ENCODE measurements at places on chromosomes 5 and 9. TPM values are rescaled to one million over a fixed set of nuclear protein-coding genes. Genes with fewer than 3 reads are reported as not detected.

DNAI1 gene
- total RNA-seq: not detected

DNA sequence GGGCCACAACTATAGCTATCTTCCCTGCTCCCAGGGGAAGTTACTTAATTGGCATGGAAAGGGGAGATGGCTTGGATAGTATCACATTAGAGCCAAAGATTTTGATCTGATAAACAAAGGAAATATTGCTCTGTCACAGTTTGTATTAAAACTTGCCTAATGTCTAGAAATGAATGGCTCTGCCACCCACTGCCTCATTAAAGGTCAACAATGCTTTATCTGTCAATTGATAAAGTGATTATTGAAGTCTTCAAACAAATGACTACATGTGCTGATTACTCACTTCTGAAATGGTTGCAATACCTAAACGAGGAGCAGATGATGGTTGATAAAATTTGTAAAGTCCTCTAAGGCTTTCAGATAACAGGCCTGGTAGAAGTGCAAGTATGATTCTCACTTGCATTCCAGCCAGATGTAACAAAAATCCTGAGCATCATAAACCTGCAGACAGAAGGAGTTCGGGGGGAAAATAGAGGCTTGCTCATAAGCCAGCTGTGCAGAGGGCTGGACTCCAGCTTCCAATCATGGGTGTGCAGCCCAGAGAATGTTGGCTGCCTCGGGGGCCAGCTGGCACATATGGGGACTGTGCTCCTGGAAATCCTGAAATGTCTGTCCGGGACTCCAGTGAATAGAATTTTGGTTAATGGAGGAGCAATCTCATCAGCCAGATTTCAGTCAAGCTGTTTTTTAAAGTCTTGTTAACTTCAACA is 200.5 kb upstream of the SLC27A6 start:
- DNase-seq: no peak

DNA sequence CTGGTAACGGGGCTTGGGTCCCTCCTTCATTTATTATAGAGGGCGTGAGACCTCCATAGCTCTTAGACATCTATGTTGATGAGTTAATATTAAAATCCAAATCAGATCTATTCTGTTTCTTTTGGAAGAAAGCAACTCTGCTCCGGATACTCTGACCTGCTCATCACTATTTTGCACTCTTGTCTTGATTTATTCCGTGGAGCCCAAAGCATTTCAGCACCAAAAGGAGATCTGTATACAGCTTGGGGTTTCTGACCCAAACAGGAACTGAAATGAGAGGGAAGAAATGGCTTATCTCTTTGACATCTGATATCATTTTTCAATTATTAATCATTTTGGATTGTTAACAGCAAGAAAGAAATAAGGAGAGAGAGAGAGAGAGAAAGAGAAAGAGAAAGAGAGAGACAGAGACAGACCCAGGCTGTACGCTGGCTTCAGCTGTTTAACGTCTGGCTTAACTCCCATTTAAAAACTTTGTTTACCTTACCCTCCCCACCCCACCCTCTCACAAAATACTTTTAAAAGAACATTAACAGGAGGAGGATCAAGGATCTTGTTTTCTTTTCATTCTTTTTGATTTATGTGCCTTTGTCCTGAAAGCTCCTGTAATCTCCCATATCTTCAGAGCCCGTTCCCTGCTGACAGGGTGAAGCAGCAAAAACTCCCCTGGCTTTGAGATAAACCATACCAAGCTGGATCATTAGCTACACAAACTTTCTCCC is 231.4 kb upstream of the TUT7 start:
- DNase-seq: peak; percentile 26

GRCh38 chr9:124770359-124771020 is 621 bp downstream of the NR6A1 start:
- DNase-seq: no peak

GRCh38 chr5:127353796-127354195 is 63.2 kb downstream of the MEGF10 start:
- DNase-seq: no peak

- DNase-seq: no peak
Measured at GRCh38 chr5:143066556-143067281, 296.5 kb downstream of the ARHGAP26 start.

MLANA gene
- total RNA-seq: not detected

NTNG2 gene
- 0.54 TPM for total RNA-seq

TBC1D2 gene
- 35.6 TPM for total RNA-seq

DRD1 gene
- 0.18 TPM for total RNA-seq

DNA sequence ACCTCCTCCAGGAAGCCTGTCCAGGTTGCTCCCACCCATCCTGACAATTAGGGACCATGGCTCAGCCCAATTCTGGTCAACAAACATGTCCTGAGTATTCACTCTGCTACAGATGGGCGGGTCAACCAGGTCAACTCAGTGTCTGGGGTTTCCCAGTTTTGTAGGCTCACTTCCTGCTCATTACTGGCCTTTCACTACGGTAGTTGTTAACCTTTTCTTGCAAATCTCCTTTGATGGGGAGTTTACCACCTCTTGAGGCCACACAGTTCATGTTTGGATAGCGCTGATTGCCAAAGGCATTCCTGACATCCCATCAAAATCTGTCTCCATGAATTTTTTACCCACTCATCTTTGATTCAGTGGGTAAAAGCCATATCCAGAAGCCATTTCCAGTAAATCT is 13.8 kb downstream of the TMEM8B start:
- DNase-seq: no peak

PCDHGA10 gene
- total RNA-seq: 6.9 TPM

PIP5KL1 gene
- total RNA-seq: 0.28 TPM

GRCh38 chr9:135526089-135526729 is 5.0 kb downstream of the LCN1 start:
- no peak for DNase-seq

DNA sequence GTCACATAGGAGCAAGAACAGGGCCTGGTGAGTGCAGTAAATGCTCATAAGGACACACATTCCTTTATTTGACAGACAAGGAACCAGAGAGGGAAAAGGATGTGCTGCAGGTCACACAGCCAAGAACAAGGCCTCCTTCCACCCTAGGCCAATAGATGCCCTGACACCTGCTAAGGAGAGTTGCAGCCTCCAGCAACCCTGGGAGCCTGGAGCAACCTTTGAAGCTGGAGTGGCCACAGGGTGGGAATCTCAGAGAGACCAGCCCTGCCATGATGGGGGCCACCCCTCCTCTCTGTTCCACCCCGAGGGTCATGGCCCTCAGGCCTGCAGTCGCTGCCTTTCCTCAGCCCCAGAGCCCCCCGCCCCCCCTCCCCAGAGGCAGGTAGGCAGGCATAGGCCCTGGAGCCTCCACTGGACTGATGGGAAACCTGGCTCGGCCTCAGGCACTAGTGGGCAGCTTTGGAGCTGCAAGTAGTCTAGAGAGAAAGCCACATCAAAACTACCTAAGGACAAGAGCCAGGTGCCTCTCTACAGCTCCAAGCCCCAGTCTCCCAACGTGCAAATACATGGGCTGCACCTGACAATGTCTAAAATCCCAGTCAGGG is 116.1 kb upstream of the SPOCK1 start:
- DNase-seq: no peak

DNA sequence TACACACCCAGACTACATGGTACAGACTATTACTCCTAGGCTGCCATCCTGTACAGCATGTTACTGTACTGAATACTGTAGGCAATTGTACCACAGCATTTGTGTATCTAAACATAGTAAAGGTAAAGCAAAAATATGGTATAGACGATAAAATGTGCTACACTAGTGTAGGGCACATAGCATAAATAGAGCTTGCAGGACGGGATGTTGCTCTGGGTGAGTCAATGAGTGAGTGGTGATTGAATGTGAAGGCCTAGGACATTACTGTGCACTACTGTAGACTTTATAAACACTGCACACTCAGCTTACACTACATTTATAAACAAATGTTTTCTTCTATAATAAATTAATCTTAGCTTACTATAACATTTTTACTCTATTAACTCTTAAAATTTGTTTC is 25.6 kb downstream of the ANKRD55 start:
- DNase-seq: peak; percentile 87

DNA sequence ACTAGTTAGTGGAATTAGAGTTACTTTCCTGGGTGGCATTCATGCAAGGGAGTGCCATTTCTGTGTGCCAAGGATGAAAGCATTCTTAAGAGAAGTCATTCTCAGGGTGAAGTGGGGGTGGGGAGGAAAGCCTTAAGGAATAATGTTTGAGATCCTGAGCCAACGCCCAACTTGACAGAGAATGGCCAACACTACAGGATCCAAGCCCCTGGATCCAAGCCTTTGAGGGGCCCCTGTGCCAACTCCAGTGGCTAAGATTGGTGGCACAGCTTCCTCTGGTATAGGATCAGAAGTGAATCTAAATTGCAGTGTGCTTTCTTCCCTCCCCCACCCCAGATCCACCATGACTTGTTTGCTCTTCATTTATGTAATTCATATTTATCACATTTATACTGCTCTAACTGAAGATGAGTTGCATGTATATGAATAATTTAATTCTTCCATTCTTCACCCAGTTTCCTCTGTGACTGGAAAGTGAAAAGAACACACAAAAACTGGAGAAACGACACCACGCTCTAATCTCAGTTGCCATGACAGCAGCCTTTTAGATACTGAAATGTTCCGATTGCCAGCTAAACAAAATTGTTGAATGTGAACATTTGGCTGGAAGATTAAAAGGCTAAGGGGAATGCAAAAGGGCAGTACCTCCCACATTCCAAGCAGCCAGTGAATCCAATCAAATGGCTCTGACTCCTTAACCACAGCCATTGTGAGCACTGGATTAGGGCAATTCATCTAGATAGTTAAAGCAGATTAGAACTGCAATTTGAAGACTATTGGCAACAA is 4.5 kb downstream of the ZNF608 start:
- DNase-seq: peak; percentile 83

GRCh38 chr5:119402081-119402480 is 46.3 kb downstream of the TNFAIP8 start:
- no peak for DNase-seq

DNA sequence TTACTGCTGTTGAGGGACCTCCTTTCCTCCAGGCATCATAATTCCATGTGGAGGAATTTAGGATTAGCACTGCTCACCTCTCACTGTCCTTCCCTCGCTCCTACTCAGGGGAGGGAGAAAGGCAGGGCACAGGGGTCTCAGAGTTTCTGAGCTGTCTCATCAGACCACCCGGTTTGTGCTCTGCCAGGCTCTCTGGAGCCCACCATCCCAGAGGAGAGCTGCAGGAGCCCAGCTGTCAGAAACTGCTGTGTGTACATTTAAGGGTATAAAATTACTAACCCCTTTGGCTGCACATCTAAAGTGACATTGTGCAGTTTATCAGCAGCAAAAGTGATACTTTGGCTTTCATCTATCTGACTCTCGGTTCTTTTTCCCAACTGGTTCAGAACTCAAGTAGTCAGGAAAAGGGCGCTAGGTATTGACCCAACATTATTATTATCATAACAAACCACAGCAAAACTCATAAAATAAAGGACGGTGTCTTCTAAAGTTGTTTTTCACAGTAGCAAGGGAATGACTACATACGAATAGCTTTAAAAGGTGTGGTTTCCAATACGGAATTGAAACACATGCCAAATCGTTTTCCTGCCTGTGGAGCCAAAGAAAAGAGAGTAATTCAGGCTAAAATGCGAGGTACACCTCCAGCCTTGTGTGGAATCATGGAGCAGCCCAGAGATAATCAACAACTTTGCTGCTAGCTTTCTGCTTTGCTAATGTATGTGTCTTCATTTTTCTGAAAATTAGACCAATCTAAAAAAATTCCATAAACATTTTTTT is 348.1 kb downstream of the TMEM167A start:
- no peak for DNase-seq

HNRNPH1 gene
- 300 TPM for total RNA-seq

CYLC2 gene
- total RNA-seq: not detected

PCDHB10 gene
- 0.18 TPM for total RNA-seq

MSANTD3 gene
- 71.1 TPM for total RNA-seq

- no peak for DNase-seq
Measured at GRCh38 chr5:96197347-96197746, 235.7 kb upstream of the ELL2 start.

DNA sequence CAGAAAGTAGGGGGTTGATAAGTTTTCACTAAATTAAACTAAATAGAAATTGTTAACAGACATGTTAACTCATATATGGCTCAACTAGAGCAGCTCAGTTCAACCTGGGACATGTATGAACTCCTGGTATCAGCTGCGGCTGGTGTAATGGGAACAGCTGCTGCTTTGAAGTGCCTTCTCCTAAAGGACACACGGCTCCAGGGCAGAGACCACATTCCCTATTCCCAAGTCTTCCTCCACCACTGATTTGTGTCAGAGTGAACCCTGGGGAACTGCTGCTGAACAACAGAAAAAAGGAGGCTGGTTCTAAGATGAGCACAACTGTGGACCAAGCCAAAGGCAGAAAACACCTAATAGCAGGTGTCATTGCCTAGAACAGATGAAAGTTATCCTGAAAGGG is 71.1 kb downstream of the MAPKAP1 start:
- no peak for DNase-seq

- DNase-seq: peak; percentile 83
Measured at GRCh38 chr5:167720676-167721260, 570.7 kb upstream of the WWC1 start.

FAM169A gene
- total RNA-seq: under 0.01 TPM

DNA sequence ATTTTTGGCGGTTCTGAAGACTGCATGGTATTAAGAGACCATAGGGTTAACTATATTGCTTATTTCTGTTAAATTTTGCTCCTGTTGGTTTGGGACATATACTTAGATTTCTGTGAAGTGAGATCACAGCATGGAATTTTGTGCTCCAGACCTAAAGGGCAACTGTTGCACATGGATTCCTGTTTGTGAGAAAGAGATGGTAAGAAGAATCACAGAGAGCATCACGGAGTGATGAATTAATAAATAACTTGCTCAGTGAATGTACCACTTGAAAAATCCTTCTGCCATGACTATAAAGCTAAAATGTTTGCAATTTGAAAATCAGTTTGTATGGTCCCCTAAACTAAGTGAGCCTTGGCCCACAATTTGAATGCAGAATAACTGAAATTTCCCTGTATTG is 4.5 kb downstream of the PSAT1 start:
- DNase-seq: peak; percentile 20

- DNase-seq: no peak
Measured at GRCh38 chr5:145548097-145548496, 287.0 kb downstream of the PRELID2 start.

- no peak for DNase-seq
Measured at GRCh38 chr5:181153814-181154213, 6.4 kb downstream of the OR2V2 start.

- DNase-seq: peak; percentile 83
Measured at GRCh38 chr5:149035372-149035790, 27.5 kb downstream of the SH3TC2 start.

- DNase-seq: no peak
Measured at GRCh38 chr9:136599811-136600660, 54.2 kb upstream of the NOTCH1 start.

DNA sequence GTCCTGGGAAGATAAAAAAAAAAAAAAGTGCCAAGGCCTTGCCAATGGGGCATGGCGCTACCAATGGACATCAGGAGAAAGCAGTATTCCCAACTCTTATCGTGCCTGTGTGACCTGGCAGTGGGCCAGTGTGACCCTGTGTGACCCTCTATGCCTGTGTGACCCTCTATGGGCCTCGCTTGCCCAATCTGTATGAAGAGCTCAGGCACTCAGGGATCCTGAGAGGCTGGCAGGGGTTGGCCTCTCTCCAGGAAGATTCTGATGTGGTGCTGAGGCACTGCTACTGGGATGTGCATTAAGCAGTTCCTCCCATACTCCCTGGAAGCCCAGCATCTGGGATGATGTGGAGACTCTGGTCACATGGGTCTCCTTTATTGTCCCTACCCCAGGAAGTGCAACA is 179.2 kb downstream of the MACROH2A1 start:
- DNase-seq: no peak

PDCD1LG2 gene
- total RNA-seq: 33.3 TPM

GRCh38 chr5:36481454-36482120 is 124.8 kb upstream of the SLC1A3 start:
- DNase-seq: no peak

All from IMR-90 (cell line).